ENCODE measurements at places on chromosomes 12 and 14.

- DNase-seq = no peak
Observed at GRCh38 chr12:3353621-3354020, 137.4 kb upstream of the PRMT8 start.

- no peak for DNase-seq
Observed at GRCh38 chr12:105278043-105278697, 42.2 kb upstream of the APPL2 start.

DNA sequence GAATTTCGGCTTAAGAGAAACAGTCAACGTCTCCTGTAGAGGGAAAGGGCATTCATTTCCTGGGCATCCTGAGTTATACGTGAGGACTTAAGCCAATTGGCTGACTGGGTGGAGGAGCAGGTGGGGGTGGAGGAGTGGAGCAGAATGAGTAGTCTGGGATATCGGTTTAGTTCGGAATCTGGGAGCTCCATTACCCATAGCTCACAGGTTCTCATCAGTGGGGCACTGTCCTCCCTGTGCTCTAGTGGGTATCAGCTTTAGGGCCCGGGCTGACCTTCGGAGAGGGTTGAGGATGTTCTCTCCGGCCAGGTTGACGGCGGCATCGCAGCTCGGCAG lies 704 bp downstream of the SDR39U1 start:
- no peak for DNase-seq

DNA sequence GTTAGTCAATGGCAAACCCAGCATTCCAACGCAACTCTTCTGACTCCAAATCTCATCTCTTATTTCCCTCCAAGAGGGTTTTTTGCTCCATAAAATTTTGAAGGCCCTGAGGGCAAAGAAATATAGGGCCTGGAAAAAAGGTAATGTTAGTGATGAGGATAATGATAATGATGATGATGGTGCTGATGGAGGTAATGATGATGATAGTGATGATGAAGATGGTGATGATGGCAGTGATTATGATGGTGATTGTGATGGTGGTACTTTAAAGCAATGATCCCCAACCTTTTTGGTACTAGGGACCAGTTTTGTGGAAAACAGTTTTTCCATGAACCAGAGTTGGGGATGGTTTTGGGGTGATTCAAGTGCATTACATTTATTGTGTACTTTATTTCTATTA lies 50.1 kb downstream of the TMX1 start:
- no peak for DNase-seq

DNA sequence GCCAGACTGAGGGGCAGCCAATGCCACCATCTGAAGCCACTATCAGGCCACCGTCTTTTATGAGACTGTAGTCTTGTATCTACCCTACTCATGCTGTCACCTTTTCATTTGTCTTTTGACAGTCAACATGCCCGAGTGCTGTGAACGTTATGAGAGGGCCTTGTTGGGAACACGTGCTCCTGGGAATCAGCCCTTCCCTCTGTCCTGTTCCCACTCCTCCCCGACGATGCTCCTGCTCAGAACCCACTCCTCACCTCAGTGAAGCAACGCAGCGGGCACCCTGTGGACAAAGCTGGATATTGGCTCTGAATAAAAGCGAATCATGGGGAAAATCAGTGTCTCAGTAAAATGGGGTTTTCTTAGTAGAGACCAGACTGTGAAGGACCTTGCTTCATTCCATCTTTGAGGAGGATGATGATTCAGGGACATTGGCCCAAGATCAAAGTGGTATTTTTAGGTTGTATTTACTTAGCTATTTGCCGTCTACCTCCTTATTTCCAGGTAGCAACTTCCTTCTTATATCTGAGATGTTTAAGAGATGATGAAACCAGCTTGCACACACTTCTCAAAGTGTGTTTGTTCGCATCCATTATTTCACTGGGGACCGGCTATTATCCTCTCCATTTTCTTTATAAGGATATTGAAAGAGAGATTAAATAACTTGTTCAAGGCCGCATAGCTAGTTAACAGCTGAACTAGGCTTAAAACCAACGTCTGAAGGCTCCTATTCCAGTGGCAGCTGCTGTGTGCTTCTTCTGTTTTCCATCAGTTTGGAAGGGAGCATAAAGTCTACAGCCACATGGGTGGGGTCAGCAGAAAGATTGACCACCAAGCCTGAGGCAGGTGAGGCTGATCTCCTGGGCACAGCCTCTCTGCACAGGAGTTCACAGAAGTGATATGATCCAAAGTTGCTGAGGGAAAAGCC lies 43.9 kb upstream of the CTDSP2 start:
- no peak for DNase-seq

GRCh38 chr12:51103977-51104376 lies 20.6 kb upstream of the CSRNP2 start:
- no peak for DNase-seq

GRCh38 chr14:94338023-94338422 lies 14.9 kb upstream of the SERPINA6 start:
- DNase-seq = no peak

- DNase-seq = peak; percentile 8
Observed at GRCh38 chr12:71763677-71764379, 9.2 kb downstream of the RAB21 start.

DNA sequence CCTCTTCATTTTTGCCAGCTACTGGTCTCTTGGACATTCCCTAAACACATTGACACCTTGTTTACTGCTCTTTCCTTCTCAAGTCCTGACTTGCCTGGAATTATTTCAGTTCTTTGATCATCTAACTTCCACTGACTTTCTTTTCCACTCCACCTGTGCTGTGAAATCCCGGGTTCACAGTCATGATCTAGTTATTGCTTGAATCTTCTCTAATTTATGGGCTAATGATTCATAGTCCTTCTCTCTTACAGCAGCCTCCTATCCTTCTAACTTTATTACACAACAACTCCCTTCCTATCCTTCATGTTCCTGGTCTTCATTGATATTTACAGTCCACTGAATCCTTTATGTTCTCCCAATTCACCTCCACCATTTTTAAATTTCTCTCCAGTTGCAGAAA lies 260.1 kb downstream of the C12orf75 start:
- DNase-seq = no peak
